Activated effector memory CD4-positive, alpha-beta T cell treated with anti-CD3 and anti-CD28 coated beads, Interleukin-2, amount 50 U/mL, for 16 hours (primary cell): ENCODE measurements at places on chromosomes 16 and 17.
A peak's percentile ranks its signal among the peaks of the same experiment; 100 is the strongest.

DNA sequence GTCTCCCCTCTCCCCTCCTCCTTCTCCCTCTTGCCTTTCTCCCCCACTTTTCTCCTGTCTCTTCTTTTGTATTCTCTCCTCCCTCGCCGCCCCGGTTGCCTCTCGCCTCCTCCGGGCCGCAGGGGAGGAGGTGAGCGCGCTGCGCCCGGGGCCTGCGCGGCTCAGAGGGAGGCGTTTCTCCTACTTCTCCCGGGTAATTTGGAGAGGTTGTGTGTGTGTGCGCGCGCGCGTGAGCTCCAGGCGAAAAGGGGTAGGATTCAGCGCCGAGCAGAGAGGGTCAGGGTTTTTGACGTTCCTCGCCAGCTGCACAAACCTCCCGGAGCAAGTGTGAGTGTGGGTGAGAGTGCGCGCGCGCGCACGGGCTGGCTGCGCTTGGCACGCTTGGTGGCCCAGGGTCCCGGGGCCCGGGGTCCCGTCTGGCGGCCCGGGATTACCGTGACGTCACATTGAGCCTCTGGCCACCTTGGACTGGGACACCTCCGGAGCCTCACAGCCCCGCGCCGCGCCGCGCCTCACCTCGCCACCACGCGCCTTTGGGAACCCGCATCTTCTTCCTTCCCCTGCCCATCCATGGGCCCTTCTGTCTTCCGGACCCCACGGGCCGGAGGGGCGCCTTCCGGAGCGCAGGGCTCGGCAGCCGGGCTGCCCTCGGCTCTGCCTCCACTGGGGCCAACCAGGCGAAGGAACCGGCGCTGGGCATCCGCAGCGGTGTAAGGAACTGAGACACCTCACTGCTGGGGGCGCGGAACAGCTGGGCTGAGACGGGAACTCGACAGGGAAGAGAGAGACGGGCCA is 479 bp downstream of the IRX6 start:
- no peak for DNase-seq

DNA sequence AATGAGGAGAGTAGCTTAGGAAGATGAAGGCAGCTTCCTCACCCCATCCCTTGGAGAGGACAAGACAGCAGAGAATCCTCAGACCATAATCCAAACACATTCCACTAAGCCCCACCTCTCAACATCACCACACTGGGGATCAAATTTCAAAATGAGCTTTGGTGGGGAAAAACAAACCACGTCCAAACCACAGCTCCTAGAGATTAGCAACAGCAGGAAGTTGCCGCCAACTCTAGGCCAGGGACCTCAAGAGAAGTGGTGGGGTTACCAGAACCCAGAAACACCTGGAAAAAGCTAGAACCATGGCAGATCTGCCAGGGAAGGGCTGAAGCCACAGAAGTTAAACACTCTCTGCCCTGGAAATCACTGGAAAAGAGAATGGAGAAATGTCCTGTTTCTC is 571.6 kb downstream of the HS3ST4 start:
- DNase-seq: no peak

DNA sequence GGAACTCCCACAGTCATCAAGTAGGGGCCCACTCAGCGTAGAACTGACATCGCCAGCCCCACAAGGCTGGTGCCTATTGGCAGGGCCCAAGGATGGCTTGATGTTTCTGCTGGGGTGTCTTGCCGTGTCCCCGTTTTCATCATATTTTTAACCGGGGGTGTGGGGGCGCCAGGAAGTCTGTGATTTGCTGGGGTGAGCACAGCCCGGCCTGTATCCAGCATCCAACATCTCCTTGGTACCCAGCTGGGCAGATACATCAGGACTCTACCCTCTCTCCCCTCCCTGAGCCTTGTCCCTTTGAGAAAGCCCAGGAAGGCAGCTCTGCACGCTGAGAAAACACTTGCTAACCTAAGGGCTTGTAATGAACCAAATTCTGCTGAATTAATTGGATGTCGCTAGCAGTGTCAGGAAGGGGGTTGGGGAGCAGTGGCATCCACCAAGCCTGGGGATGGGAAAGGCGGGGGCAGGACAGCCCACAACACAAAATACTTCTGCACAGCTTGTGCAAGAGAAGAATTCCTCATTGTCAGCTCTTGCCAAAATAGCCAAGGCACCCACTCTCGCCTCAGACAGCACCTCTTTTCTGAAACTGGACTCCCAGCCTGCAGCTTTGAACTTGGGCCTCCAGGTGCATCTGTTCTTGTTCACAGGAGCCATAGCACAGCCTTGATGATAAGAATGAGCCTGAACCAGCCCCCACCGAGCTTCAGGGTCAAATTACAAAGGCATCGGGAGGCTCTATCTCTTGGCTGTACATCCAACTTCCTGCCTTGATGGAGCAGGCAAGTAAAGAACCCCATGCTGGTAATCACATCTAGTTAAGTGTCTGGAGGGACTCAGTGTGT is 63.7 kb upstream of the LYRM9 start:
- no peak for DNase-seq

DNA sequence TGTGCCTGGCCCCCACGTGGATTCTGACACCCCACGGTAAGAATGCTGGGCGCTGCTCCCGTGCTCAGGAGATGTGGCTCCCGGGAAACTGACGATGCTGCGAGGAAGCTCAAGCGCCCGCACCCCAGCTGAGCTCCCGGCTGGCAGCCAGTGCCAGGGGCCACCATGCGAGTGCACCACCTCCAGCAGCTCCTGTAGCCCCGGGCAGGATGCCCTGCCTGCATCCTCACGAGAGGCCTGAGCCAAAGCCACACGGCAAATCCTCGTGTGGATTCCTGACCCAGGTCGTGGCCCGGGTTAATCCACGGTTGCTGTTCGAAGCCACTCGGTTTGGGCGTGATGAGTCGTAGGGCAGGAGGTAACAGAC is 11.6 kb upstream of the DPEP1 start:
- no peak for DNase-seq

DNA sequence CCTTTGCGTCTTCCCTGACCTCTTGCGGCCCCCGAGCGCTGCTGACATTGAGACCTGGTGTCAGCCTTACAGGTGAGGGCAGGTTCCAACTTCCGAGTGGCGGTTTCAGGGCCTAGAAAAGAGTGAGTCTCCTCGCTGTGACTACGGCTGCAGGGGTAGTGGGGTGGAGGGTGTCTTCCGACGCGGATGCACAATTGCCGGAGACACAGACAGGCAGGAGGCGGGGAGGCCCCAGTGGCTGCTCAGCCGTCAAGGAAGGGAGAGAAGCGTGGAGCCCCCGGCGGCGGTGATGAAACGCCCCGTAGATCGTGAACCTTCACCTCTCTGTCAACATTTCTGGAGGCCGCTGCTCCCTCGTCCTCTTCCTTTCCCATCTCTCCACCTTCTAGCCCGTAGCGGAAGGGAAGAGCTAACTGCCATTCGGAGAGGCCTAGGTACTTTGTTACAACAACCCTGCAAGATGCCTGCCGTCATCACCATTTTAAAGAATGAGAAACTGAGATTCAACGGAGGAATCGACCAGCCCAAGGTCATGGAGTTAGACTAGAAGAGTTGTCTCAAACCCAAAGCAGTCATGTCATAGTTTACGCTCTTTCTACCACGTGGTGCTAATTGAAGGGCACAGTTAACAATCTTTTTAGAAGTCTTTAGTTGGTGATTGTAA is 485 bp downstream of the DNAJA3 start:
- DNase-seq: no peak

GRCh38 chr17:16406742-16407674 is 8.4 kb upstream of the TRPV2 start:
- no peak for DNase-seq

- no peak for DNase-seq
Measured at GRCh38 chr17:74512036-74512435, 19.2 kb downstream of the CD300LB start.

DNA sequence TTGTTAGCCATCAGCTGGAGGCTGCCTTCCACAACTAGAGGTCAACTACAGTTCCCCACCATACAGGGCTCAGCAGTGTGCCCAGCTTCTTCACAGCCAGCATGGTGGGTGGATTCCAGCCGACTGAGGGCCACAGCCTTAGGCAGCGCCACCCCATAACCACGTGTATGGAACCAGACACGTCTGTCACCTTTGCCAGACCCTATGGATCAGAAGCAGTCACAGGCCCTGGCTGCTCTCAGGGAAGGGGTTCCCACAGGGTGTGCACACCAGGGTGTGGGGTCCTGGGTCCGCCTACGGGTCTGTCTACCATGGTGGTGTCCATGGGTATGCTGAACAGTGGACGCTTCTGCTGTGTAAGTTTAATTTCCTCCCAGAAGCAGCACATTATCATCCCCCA is 265.0 kb upstream of the FOXF1 start:
- no peak for DNase-seq

GRCh38 chr16:69924777-69925191 is 26.4 kb upstream of the CLEC18A start:
- DNase-seq: no peak

GRCh38 chr17:46910179-46910927 is 12.6 kb upstream of the GOSR2 start:
- no peak for DNase-seq

GRCh38 chr16:17696616-17697015 is 225.9 kb upstream of the XYLT1 start:
- no peak for DNase-seq

- no peak for DNase-seq
Measured at GRCh38 chr17:28344435-28344901, 8.9 kb downstream of the TNFAIP1 start.

DNA sequence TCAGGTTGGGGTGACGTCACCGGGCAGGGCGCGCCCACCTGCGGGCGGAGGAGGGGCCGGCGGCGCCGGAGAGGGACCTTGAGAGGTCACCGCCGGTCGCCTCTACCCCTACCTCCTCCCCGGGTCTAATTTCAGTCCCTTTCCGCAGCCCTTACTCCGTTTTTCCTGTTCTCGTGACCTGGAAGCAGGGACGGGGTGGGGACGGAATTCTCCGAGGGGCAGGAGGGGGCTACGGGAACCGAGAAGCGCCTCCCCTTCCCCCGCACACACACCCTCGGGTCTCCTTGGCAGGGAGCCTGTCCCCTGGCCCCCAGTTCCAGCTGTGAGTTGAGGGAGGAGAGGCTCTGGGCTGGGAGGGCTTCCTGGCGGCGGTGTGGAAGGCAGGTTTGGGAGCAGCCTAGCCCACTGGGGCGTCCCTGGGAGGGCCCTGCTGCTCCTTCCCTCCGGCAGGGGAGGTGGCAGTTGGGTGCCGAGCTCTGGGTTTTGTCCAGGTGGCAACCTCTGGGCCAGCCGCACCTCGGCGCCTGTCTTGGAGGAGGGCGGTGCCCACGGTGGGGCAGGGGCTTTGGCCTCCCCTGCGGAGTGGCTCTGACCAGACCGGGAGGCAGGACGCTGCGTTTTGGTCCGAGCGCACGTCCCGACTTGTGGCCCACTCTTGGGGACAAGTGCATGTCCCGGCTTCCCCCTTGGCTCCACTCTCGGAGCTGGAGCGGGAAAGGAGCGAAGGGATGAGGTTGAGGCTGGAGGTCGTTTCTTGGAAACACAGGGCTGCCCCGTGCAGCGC is 773 bp downstream of the SYNGR3 start:
- peak; percentile 82 for DNase-seq

- no peak for DNase-seq
Measured at GRCh38 chr17:32777436-32777835, 99.5 kb downstream of the MYO1D start.

GRCh38 chr16:7111265-7111664 is 221.4 kb upstream of the RBFOX1 start:
- no peak for DNase-seq

DNA sequence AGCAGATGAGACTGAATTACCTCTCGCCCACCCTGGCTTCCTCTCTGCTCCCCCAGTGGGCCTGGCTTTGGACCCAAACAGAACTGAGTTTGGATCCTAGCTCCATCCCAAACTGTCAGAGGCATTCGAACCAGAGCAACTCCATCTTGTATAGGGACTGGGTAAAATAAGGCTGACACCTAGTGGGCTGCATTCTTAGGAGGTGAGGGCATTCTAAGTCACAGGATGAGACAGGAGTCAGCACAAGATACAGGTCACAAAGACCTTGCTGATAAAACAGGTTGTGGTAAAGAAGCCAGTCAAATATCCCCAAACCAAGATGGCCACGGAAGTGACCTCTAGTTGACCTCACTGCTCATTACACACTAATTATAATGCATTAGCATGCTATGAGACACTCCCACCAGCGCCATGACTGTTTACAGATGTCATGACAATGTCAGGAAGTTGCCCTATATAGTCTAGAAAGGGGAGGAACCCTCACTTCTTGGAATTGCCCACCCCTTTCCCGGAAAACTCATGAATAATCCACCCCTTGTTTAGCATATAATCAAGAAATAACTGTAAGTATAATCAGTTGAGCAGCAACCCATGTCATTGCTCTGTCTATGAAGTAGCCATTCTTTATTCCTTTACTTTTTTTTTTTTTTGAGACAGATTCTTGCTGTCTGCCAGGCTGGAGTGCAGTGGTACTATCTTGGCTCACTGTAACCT is 44.4 kb downstream of the LYRM1 start:
- DNase-seq: peak; percentile 65

DNA sequence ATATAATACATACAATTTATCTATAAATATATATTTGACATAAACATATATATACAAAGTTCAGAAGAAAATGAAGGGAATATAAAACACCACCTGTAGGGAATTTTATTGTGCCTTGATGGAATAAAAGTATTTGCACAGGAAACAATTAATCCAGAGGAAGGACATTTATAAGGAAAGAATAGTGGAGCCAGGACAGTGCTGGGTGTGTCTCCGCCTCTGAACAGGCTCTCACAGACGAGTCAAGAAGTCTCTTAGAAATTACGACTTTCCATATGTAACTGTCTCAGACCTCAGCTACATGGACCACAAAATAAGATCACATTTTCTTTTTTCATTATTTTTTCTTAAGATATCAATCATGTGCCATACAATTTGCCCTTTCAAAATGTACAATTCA is 93.9 kb downstream of the TMEM114 start:
- DNase-seq: no peak

DNA sequence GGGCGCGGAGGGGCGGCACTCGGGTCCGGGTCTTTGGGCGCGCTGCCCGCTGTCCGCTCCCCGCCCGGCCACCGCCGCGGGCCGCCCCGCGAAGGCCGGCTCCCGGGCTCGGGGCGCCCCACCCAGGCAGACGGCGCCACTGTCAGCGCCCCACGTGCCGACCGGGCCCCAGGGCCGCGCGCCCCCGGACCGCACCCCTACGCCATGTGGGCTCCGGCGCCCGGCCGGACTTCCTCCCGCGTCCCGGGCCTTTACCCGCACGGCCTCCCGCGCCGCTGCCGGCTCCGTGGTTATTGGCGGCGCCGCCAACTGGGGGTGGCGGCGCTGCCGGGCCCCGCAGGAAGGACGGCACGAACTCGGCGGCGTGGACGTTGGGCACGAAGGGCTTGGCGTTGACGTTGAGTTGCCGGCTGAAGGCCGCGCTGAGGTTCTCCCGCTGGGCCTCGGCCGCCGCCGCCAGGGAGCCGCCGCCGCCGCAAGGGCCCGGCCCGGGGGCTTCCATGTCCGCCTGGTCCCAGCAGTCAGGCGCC is 577 bp downstream of the GSPT1 start:
- peak; percentile 80 for DNase-seq

GRCh38 chr16:68086336-68086841 is 1.2 kb downstream of the NFATC3 start:
- peak; percentile 45 for DNase-seq
